ENCODE measurements at places on chromosomes 5 and 9. TPM values are rescaled to one million over a fixed set of nuclear protein-coding genes. Genes with fewer than 3 reads are reported as not detected.

Gene SPATA31C1
- total RNA-seq = not detected

Gene OCLN
- 0.10 TPM for total RNA-seq

Gene GPR151
- not detected for total RNA-seq

Gene SPATA31D3
- total RNA-seq = not detected

Gene SHC3
- not detected for total RNA-seq

Gene IL31RA
- 0.80 TPM for total RNA-seq

Gene SLC4A9
- not detected for total RNA-seq

Gene CXXC5
- 0.88 TPM for total RNA-seq

Gene TAS2R1
- total RNA-seq = not detected

Gene LTC4S
- total RNA-seq = 1.7 TPM

- no peaks in the 10 kb centered on the region for H3K4me1 ChIP-seq
- H3K27me3 ChIP-seq = peaks cover 5% of the 10 kb centered on the region
- H3K36me3 ChIP-seq = no peaks in the 10 kb centered on the region
Measured at GRCh38 chr5:146540414-146540813, 24.4 kb upstream of the GPR151 start.

DNA sequence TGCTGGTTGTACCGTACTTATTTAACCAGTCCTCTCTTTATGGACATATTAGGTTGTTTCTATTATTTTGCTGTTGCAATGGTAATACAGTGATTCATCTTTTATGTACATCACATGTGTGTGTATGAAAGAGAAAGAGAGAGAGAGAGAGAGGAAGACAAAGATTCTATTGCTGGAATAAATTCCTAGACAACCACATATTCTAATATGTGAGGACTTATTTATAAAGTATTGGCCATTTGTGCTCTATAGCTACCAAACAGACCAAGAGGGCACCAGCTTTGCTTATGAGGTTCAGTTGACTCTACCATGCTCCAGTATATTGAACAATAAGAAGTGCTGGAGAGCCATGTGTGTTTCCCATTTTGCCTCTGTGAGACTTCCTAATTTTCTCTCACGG, 513.5 kb downstream of the DMAC1 start:
- no peak overlapping the region for H3K27ac ChIP-seq
- H3K4me3 ChIP-seq = no peak overlapping the region
- no peaks in the 10 kb centered on the region for H3K4me1 ChIP-seq
- no peaks in the 10 kb centered on the region for H3K36me3 ChIP-seq

DNA sequence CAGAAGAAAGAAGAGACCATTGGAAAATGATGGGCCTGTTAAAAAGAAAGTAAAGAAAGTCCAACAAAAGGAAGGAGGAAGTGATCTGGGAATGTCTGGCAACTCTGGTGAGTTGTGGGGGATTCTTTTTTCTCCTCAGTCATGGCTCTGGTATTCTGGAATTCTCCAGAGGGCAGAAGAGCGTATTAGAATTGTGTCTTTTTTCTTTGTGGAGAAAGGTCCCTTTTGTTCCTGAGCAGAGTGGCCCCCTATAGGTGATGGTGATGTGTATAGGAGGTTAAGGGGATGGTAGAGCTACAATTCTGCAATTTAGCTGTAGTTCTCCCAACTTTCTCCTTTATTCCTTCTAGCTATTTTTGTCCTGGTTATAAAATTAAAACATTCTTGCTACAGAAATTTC, 1.6 kb upstream of the DHFR start:
- H3K27me3 ChIP-seq = no peaks in the 10 kb centered on the region
- no peak for DNase-seq
- peaks cover 48% of the 10 kb centered on the region for H3K36me3 ChIP-seq
- H3K4me3 ChIP-seq = peak overlapping the region; percentile 93

- H3K4me1 ChIP-seq = no peaks in the 10 kb centered on the region
- H3K4me3 ChIP-seq = no peak overlapping the region
- H3K27me3 ChIP-seq = peaks cover 25% of the 10 kb centered on the region
- DNase-seq = no peak
- H3K27ac ChIP-seq = no peak overlapping the region
- H3K36me3 ChIP-seq = no peaks in the 10 kb centered on the region
Measured at GRCh38 chr9:2597483-2597882, 24.1 kb upstream of the VLDLR start.

DNA sequence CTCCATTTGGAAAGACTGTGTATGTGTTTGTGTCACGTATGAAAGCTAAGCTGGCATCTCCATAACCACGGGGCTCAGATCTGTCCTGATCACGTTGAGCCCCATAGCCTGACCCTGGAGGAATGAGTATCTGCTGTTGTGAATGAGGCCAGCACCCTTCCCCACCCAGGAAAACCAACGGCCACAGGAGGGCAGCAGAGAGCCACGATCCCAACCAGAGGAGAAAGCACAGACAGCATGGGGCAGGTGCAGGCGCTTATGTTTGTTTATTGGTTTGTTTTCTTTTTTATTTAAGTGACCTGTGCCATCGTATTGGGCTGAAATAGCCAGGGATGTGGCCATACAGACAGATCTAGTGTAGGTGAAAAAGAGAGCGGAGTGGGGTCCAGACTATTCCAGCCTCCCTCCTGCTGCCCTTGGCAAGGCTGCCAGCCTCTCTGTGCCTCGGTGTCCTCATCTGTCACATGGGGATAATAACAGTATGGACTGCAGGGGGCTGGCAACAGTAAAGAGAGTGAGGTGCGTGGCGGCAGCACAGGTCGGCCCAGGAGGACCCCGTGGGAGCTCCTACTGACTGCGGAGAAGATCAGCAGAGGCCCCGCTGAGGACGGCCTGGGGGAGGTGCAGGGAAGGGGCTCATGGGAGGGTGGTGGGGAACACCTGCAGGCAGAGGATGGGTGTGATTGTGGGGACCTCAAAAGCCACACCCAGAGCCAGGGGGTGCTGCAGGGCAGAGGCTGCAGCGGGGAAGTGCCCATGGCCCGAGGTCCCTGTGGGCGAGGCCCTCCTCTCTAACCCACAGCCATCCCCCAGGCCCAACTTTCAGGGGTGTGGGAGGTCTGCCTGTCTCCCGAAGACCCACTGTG, 12.1 kb downstream of the OR2V2 start:
- peak overlapping the region; percentile 95 for H3K27ac ChIP-seq
- H3K27me3 ChIP-seq = peaks cover 4% of the 10 kb centered on the region
- peak; percentile 82 for DNase-seq
- peaks cover 2% of the 10 kb centered on the region for H3K36me3 ChIP-seq
- peaks cover 27% of the 10 kb centered on the region for H3K4me1 ChIP-seq

- DNase-seq = no peak
- no peak overlapping the region for H3K27ac ChIP-seq
Measured at GRCh38 chr5:2475902-2476301, 275.6 kb downstream of the IRX2 start.

- H3K27me3 ChIP-seq = no peaks in the 10 kb centered on the region
- DNase-seq = no peak
Measured at GRCh38 chr9:98485706-98486105, 223.0 kb downstream of the GABBR2 start.

GRCh38 chr9:109894473-109894872, 114.5 kb downstream of the PALM2AKAP2 start:
- DNase-seq = no peak
- peak overlapping the region; percentile 94 for H3K27ac ChIP-seq
- H3K27me3 ChIP-seq = no peaks in the 10 kb centered on the region
- peak overlapping the region; percentile 56 for H3K4me3 ChIP-seq
- peaks cover 74% of the 10 kb centered on the region for H3K4me1 ChIP-seq

DNA sequence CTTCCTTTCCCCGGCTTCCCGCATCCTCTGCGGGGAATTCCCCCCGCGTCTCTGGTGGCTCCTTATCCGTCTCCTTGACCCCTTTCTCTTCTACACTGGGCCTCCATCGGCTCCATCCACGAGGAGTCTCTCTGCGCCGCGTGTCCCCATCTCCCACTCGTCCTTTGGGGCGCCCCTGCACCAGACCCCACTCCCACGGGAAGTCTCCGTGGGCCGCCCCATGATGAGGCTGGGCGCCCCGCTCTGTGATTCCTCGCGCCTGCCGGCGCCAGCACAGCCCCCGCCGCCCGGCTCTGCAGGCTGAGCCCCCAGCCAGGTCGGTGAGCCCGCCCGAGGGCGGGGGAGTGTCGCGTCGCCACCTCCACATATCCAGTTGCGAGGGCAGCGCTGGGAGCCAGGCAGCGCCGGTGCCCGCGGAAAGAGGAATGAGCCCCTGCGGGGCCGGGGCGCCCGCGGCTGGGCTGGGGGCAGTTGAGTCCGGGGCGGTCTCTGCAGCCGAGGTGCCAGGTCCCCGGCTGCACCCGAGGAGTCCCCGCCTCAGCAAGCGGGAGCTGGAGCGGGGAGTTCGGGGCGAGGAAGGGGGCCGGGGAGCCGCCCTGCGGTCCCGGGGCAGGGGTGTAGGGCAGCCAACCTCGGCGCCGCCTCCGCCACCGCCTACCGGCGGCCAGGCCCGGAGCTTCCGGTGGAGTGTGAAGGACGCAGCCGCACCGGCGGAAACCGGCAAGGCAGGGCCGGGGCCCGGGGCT, 2.1 kb upstream of the TRAF1 start:
- peak; percentile 82 for DNase-seq
- H3K27ac ChIP-seq = peak overlapping the region; percentile 96
- peaks cover 29% of the 10 kb centered on the region for H3K36me3 ChIP-seq
- H3K4me1 ChIP-seq = peaks cover 87% of the 10 kb centered on the region
- no peaks in the 10 kb centered on the region for H3K27me3 ChIP-seq
- H3K4me3 ChIP-seq = peak overlapping the region; percentile 89

GRCh38 chr5:149042865-149043264, 20.0 kb downstream of the SH3TC2 start:
- H3K27me3 ChIP-seq = peaks cover 7% of the 10 kb centered on the region
- H3K4me3 ChIP-seq = no peak overlapping the region
- no peak for DNase-seq

- H3K4me3 ChIP-seq = peak overlapping the region; percentile 29
- no peaks in the 10 kb centered on the region for H3K4me1 ChIP-seq
- no peaks in the 10 kb centered on the region for H3K36me3 ChIP-seq
- no peak for DNase-seq
- H3K27me3 ChIP-seq = peaks cover 34% of the 10 kb centered on the region
Measured at GRCh38 chr9:840343-840742, 1.2 kb upstream of the DMRT1 start.

DNA sequence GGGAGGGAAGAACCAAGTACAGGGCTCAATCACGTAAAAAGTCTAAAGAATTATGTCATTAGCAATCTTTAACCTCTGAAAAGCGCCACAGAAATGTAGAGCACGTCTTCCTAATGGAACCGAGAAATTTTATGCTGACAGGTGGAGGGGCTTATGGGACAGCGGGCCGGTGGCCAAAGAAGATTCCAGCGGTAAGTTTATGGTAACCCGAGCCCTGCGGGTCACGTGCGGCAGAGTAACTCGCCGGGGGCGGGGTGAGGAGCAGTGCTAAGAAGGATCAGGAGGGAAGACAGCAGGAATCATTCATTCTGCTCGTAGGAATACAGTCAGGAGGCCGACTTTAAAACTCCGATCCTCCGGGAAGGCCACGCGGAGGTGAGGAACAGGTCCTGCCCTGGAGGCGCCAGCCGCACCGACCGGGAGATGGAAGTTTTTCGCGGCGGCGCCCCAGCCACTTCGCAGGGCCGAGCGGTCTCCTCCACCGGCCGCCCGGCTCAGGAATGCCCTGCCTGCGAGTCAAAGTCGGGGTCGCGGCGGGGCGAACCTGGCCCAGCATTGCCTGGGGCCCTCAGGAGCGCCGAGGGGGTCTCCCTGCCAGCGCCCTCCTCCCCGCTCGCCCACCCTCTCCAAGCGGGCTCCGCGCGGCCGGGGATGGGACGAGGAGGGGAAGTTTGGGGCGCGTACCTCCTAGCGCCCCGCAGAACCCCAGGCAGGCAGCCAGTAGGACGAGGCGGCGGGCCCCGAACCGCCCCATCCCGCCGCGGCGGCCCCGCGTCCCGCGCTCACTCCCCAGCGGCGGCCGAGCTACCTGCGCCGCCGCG, 101.8 kb downstream of the ESM1 start:
- H3K4me1 ChIP-seq = peaks cover 16% of the 10 kb centered on the region
- H3K27ac ChIP-seq = no peak overlapping the region
- H3K36me3 ChIP-seq = peaks cover 3% of the 10 kb centered on the region
- H3K27me3 ChIP-seq = peaks cover 80% of the 10 kb centered on the region
- H3K4me3 ChIP-seq = peak overlapping the region; percentile 67
- no peak for DNase-seq

DNA sequence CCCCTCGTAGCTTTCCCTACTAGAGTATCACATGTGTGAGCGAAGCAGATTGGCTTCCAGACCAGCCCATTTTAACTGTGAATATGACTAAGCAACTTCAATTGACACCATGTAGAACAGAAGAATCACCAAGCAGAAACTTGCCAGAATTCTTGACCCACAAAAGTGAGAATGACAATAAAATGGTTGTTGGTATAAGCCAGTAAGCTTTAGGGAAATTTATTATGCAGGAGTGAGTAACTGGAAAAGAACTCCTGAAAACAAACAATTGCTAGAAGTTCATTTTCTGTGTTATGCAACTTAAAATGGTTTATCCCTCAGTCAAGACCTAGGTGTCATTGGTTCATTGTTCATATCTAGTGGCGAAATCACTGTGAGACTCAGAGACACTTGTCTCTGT, 303.1 kb downstream of the DMRT2 start:
- no peak for DNase-seq
- H3K36me3 ChIP-seq = no peaks in the 10 kb centered on the region
- H3K4me3 ChIP-seq = no peak overlapping the region
- no peak overlapping the region for H3K27ac ChIP-seq
- peaks cover 7% of the 10 kb centered on the region for H3K27me3 ChIP-seq
- no peaks in the 10 kb centered on the region for H3K4me1 ChIP-seq

DNA sequence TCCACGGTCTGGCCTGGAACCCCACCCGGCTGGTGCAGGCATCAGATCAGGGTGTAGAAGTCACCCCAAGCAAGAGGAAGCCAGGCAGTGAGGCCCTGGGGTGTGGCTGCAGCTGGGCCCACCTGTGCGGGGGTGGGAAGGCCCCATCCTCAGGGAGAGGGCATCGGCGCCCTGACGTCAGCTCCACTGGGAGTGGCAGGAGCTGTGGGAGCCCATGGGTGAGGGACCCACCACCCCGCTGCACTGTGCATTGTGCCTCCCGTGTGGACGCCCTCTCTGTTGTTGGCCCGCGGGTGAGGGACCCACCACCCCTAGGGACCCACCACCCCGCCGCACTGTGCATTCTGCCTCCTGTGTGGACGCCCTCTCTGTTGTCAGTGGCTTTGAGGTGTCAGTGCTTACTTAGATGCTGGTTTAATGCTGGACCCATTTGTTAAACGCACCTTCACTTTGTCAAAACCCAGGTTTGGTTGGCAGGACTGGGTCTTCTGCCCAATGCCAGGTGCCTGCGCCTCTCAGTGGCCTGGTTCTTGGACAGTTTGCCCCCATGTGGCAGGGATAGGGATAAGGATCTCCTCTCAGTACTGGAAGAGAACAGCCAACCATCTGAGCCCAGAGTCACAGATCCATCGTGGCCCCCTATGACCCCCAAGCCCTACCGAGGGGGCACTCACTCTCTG, 6.9 kb upstream of the EXOC3 start:
- H3K4me3 ChIP-seq = no peak overlapping the region
- no peaks in the 10 kb centered on the region for H3K36me3 ChIP-seq
- H3K4me1 ChIP-seq = no peaks in the 10 kb centered on the region
- H3K27ac ChIP-seq = no peak overlapping the region
- no peak for DNase-seq

GRCh38 chr9:75053869-75054268, 25.8 kb upstream of the CARNMT1 start:
- no peaks in the 10 kb centered on the region for H3K36me3 ChIP-seq
- H3K27ac ChIP-seq = no peak overlapping the region
- no peak for DNase-seq
- no peaks in the 10 kb centered on the region for H3K4me1 ChIP-seq
- peaks cover 1% of the 10 kb centered on the region for H3K27me3 ChIP-seq

- H3K4me3 ChIP-seq = no peak overlapping the region
- H3K36me3 ChIP-seq = no peaks in the 10 kb centered on the region
- no peak overlapping the region for H3K27ac ChIP-seq
- H3K27me3 ChIP-seq = no peaks in the 10 kb centered on the region
- DNase-seq = no peak
- no peaks in the 10 kb centered on the region for H3K4me1 ChIP-seq
Measured at GRCh38 chr5:132840896-132841295, 10.4 kb upstream of the SHROOM1 start.

Data from activated T-helper 1 cell treated with anti-CD3 and anti-CD28 coated beads, Interleukin-12 subunit alpha, Interleukin-12 subunit beta, Interleukin-2, Interleukin-4 antibody, amounts not matched to agents 30 ng/mL and 10 ng/mL and 1 ng/mL, durations not matched to agents 14 hours and 24 hours and 36 hours (primary cell).